Stomach (tissue), 19 donors: ENCODE measurements at places on chromosomes 5 and 9. TPM values are rescaled to one million over a fixed set of nuclear protein-coding genes. Genes with fewer than 3 reads are reported as not detected.

GRCh38 chr9:83007521-83008300 lies 55.2 kb downstream of the RASEF start:
- DNase-seq, result no peak

The TMCO6 gene
- 7.0 TPM for total RNA-seq

The COX7C gene
- total RNA-seq, result 301 TPM

- DNase-seq, result no peak
Measured at GRCh38 chr9:105359892-105360291, 87.9 kb upstream of the FSD1L start.

DNA sequence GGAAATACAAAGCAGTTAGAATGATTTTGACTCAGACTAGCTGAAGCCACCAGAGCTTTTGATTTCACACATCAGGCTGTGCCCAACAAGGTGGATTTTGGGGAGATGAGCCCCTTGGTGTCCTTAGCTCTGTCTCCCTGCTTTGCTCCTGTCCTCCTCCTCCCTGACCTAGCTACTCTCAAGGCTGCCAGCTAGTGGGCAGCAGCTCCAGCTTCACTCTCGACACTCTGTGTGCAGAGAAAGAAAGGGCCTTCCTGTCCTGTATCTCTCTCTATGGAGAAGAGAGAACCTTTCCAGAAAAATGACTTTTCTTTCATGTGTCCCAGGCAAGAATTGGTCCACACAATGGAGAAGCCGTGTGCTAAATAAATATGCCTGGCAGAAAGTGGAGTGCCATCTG lies 446.2 kb downstream of the SEMA5A start:
- DNase-seq, result no peak

DNA sequence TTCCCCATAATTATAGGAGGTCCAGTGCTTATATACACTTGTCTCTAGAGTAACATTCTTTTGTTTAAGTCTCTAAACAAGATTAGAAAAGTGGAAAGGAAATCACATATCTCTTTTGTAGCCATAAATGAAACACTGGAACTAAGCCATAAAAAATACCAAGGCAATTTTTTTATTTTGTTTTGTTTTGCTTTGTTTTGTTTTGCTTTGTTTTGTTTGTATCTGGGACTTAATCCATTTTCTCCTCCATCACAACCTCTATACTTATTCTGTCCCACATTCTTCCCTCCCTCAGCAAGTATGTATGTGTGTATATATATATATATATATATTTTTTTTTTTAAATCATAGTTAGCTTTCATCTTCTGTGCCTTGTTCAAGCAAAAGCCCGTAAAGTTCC lies 436.6 kb upstream of the MPDZ start:
- no peak for DNase-seq

DNA sequence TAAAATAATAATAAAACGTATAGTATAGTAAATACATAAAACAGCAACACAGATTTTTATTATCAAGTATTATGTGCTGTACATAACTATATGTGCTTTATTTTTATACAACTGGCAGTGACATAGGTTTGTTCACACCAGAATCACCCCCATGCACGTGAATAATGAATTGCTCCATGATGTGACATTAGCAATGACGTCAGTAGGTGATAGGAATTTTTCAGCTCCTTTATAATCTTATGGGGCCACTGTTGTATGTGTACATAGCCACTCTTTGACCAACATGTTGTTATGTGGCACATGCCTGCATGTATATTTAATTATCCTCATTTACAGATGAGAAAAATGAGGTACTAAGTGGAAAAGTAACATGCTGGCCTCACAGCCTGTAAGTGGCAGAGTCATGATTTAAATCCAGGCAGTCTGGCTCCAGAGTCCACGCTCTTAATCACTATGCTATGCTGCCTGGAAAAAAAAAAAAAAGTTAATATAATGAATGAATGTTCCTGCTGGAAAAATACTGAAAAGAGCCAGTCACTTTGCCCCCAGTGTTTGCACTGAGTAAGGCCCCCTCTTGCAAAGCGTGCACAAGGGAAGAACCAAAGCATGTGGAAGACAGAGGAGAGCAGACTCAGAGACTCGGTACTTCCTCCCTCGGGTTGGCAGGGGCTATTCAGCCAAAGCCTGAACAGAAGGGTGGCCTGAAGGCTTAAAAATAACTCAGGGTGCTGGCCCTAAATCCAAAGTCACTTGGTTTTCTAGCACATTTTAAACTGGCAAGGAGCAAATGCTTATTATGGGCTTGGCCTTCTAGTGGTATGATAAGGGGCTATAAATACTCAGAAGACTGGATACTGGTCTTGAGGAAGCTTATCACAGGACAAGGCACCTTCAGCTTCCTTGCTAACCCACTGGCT lies 206.8 kb downstream of the GLIS3 start:
- DNase-seq, result peak; percentile 59

DNA sequence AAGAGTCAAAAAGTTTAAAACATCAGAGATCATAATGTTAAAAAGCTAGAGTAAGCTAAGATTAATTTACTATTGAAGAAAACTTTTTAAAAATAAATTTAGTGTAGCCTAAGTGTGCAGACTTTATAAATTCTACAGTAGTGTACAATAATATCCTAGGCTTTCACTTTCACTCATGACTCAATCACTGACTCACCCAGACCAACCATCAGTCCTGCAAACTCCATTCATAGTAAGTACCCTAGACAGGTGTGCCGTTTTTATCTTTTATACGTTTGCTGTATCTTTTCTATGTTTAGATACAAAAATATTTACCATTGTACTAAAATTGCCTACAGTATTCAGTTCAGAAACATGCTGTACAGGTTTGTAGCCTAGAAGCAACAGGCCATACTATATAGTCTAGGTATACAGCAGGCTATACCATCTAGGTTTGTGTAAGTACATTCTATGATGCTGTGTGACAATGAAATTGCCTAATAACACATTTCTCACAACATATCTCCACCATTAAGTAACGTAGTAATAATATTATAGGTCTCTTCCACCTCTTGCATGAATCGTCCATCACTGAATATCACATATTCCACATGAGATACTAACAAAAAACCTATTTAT lies 59.2 kb downstream of the MEGF9 start:
- no peak for DNase-seq

DNA sequence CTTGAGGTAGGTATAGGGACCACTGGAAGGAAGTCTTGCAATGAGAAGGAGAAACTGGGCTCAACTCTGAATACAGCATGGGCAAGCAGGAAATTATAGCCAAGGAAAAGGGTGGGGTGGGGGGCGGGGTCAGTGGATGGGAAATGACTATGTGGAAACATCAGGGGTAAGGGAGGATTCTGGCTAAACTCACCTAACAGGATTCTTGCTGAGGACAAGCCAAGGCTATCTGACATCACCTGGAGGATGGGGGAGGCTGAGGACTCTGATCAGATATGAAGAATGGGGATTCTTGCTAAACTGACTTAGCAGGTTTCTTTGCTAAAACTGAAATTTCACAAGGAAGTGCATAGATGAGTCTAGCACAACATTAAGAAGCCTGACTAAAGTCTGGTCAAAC lies 40.8 kb downstream of the CTSL start:
- no peak for DNase-seq

The SLC6A3 gene
- not detected for total RNA-seq

- DNase-seq, result no peak
Measured at GRCh38 chr5:108649106-108649505, 98.6 kb upstream of the FER start.

- no peak for DNase-seq
Measured at GRCh38 chr5:14607104-14607503, 25.5 kb downstream of the OTULINL start.

DNA sequence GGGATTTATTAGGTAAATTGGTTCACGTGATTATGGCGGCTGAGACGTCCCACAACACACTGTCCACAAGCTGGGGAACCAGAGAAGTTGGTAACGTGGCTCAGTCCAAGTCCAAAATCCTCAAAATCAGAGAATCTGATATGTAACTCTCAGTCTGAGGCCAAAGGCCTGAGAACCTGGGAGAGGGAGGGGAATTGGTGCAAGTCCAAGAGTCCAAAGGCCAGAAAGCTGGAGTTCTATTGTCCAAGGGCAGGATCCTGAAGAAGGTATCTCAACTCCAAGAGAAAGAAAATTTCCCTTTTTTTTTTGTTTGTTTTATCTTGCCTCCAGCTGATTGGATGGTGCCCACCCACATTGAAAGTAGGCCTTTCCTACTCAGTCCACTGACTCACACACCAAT lies 83.8 kb downstream of the PRDM9 start:
- no peak for DNase-seq

DNA sequence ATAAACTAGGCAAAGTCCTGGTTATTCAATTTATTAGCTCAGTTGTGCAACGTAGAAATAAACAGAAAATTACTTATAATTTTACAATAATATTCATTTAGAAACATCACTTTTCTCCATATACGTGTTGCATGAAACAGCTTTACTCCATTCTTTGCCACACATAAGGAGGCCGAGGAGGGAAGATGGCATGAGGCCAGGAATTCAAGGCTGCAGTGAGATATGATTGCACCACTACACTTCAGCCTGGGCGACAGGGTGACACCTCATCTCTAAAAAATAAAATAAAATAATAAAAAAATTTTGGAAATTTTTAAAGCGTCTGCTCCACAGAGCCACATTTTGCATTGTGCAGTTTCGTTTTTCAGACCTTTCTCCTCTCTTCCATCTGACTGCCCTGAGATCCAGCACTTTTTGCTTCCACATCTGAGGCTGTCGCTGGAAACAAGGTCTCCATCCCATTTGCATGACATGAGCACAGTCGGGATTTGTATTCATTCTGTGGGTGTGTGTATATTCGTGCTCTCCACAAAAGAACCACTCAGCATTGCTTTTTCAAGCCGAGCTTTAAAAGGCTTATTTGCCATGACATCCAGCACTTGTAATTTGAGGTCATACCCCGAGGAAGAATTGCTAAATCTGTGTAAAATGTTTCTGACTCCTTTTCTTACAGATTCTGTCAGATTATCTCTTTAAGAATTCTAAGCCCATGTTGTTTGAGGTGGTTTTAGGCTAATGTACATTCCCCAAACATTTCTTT lies 98.6 kb upstream of the MSX2 start:
- DNase-seq, result no peak

The TMEFF1 gene
- total RNA-seq, result not detected

The ARHGAP26 gene
- 26.8 TPM for total RNA-seq
